ENCODE measurements at places on chromosomes 5 and 9.

GRCh38 chr5:148823871-148824270, 2.5 kb upstream of the ADRB2 start:
- DNase-seq, result no peak

DNA sequence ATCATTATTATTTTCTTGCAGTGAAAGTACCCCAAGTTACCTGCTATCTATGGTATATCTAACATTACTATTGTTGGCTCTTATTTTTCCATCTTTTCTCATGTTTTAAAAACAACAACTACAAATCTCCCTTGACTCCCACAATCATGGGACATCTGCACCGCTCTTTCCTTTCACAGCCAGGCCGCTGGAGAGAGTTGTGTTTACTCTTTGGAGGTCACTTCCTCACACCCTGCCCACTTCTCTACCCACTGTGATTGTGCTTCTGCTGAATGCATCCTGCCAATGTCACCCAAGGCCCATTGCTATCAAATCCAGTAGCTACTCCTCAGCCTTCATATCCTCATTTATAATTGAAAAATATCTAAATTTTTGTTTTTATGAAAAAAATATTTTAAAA, 29.7 kb downstream of the SLC28A3 start:
- DNase-seq, result no peak

- no peak for DNase-seq
These were observed 125.1 kb upstream of the SGCD start for GRCh38 chr5:156201788-156202403.

GRCh38 chr5:137341831-137342230, 157.3 kb downstream of the SPOCK1 start:
- DNase-seq, result no peak

DNA sequence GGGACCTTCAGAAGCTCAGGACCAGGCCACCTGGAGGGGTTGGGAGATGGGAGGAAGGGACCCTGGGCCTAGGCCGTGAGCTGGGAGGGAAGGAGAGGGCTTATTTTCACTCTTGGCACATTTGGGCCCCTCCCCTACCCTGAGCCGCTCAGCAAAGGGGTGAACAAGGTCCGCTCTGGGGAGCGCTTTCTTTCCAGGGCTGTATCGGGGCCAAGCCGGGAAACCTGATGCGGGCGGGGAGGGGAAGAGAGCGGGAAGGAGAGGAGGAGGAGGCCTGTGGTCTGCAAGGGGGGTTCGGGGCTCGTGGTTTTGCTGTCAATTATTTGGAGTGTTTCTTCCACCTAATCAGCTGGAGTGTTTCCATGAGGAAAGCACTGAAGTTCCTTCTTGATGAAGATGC, 62.7 kb upstream of the RXRA start:
- peak; percentile 49 for DNase-seq

GRCh38 chr5:139844472-139845145, 49.0 kb downstream of the PSD2 start:
- peak; percentile 75 for DNase-seq

- DNase-seq, result no peak
These were observed 25.3 kb downstream of the EFCAB9 start for GRCh38 chr5:172219296-172219695.

DNA sequence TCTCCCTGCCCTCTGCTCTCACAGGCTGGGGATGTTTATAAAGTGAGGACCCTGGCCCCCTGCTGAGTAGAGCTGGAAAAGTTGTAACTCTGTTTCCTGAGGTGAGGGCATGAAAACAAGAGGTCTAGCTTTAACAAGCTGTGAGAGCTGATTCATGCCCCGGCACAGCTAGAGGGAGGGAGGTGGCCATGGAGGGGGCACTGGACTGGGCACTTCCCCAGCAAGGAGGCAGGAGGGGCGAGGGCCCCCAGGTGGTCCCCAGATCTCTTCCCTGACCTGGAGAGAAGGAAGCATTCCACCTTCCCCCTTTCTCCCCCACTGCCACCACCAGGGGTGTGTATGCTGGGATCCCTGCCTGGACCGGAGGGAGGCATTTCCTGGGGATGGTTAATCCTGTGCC, at the start of gene MSMP:
MSMP (minus strand) TSS at position 13 of the 400 bp plus-strand sequence. CDS start 147 bp downstream, outside the sequence.
- no peak for DNase-seq

- DNase-seq, result no peak
These were observed 13.6 kb upstream of the REEP5 start for GRCh38 chr5:112935675-112936074.

- DNase-seq, result no peak
These were observed 28.4 kb upstream of the SUSD1 start for GRCh38 chr9:112203536-112203935.

DNA sequence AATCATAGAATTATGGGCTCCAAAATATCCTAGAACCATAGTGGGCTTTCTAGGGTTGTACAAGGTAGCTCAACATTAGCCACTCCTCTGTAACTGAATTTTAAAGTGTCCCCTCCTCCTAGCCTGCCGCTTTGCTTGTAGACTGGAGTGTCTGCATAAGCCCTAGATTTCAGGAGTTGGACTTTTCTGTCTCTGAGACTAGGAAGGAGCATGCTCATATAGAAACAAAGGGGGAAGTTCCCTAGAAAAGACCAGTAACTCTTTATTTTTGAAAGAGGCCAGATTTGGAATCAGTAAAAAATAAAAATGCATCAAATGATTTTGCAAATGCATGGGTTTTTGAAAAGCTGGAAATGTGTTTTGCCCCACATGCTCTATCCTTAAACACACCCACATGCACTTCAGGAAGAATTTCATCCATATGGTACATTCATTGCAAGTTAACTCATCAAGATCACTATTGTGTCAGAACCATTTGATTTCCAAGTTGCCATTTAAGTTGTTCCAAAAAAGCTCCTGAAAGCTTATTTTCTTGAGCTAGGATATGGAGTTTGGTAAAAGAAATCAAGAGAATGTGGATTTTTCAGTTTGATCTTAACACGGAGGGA, 121.0 kb upstream of the NR3C1 start:
- DNase-seq, result no peak

Measured in lung (tissue), 17 donors.